Fibroblast of the aortic adventitia (primary cell): ENCODE measurements at places on chromosomes 2 and 18.

- DNase-seq, result no peak
Measured at GRCh38 chr2:74503506-74504475, 3.7 kb downstream of the PCGF1 start.

- peak; percentile 38 for DNase-seq
Measured at GRCh38 chr2:163662141-163662780, 73.5 kb downstream of the FIGN start.

DNA sequence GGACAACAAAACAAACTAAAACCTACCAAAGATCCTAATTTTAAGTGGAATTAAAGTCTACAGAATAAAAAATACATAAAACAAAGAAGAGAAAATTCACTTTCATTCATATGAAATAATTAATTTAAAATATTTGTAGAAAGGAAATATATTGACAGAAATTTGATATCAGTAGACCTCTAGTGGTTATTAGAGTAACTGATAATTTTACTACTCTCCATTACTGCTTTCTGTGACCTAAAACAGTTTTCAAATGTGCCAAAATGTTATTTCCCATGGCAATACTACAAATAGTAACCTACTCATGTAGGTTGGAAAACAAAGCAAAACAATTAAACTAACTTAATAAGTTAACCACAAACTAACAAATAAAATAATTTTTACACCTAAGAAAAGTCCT, 147.1 kb downstream of the NOL4 start:
- DNase-seq, result no peak

GRCh38 chr18:62812876-62813275, 97.5 kb downstream of the PHLPP1 start:
- no peak for DNase-seq

DNA sequence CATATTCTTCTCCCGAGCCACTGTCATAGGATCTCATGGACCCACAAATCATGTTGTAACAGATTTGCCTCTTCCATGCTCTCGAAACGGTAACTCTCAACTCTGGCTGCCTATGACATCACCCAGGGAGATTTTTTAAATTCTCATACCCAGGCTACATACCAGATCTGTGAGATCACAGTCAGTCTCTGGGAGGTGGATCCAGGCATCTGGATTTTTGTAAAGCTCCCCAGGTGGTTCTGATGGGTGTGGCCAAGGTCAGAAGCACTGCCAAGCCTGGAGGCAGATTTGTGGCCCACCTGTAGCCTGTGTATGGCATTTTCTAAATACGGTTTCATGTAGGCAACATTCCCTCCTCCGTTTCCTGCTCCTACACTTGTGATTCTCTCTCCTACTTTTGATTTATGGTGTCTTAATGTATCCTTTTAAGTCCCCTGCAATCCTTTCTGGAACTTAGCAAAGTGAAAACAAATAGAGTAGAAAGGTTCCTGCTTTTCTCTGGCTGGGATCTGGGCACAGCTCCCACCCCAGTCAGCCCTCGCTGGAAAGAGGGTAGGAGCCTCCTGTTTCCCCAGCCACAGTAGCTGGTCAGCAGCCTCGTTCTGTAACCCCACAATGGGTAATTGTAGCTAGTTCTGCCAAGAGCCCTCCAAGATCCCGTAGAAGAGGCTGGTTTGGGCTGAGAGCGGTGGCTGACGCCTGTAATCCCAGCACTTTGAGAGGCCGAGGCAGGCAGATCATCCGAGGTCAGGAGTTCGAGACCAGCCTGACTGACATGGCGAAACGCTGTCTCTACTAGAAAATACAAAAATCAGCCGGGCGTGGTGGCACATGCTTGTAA, 96.2 kb downstream of the KLHL29 start:
- peak; percentile 85 for DNase-seq

DNA sequence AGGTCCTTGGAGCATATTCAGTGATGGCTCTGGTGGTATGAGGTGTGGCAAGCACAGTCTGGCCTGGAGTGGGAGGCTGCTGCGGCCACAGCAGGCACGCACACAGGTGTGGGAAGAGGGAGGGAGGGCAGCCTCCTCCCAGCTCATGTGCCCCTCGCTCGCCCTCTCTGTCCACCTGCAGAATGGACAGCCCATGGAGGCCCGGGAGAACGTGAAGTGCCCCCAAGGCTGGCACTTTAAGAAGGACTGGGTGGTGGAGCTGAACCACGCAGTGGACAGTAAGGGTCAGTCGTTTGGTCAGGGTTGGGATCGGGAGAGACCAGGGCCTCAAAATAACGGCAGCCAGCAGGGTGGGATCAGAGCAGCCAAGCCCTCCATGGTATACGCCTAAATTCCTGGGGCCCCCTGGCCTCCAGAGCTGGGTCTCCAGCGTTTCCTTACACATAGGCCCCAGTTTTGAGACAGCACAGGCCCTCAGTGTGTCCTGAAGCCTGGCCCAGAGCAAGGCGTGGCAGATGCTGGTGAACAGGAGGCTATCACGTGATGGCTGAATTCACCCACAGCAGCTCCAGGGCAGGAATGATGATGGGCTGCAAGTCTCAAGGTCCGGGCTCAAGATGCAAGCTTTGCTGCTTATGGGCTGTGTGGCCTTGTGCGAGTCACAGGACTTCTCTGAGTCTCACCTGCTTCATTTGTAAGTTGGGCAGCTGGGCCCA, 47.9 kb downstream of the FER1L5 start:
- DNase-seq, result no peak

GRCh38 chr18:3935305-3935704, 485.3 kb downstream of the TGIF1 start:
- DNase-seq, result peak; percentile 34

GRCh38 chr2:144982481-144982880, 462.6 kb upstream of the ZEB2 start:
- DNase-seq, result no peak

DNA sequence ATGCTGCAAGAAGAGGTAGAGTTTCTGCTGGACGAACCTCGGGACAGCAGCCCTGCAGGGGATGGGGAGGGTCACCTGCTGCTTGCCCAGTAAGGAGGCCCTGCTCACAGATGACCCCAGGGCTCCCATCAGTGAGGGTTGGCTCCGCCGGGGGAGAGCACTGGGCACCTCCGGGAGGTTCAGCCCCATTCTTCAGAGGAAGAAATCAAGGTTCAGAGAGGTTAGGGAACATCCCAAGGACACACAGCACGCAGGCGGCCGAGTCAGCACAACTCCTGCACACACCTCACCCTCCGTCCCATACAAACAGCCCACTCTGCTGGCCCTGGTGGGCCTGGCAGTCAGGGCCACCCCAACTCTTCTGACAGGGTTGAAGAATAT, 11.7 kb upstream of the CCDC74B start:
- no peak for DNase-seq

GRCh38 chr2:128736689-128737545, 418.2 kb upstream of the HS6ST1 start:
- DNase-seq, result peak; percentile 45

GRCh38 chr2:77521931-77522470, at the start of gene LRRTM4:
Gene LRRTM4, minus strand, starts transcription at chr2:77522376.
- no peak for DNase-seq

- DNase-seq, result no peak
Measured at GRCh38 chr2:180675170-180675569, 305.2 kb upstream of the UBE2E3 start.

DNA sequence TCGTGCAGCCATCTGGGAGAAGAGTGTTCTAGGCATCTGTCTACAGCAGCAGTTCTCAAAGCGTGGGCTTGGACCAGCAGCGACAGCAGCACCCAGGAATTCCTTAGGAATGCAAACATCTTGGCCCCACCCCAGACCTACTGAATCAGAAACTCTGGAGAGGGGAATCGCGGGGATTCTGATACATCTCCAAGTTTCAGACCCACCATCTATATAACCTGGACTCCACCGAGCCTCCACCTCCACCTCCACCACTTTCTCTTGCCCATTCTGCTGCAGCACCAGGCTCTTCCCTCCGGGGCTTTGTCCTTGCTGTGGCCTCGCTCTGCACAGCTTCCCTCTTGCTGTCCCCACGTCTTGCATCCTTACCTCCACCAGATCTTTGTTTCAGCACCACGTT, 256.4 kb downstream of the BCL2 start:
- peak; percentile 20 for DNase-seq

DNA sequence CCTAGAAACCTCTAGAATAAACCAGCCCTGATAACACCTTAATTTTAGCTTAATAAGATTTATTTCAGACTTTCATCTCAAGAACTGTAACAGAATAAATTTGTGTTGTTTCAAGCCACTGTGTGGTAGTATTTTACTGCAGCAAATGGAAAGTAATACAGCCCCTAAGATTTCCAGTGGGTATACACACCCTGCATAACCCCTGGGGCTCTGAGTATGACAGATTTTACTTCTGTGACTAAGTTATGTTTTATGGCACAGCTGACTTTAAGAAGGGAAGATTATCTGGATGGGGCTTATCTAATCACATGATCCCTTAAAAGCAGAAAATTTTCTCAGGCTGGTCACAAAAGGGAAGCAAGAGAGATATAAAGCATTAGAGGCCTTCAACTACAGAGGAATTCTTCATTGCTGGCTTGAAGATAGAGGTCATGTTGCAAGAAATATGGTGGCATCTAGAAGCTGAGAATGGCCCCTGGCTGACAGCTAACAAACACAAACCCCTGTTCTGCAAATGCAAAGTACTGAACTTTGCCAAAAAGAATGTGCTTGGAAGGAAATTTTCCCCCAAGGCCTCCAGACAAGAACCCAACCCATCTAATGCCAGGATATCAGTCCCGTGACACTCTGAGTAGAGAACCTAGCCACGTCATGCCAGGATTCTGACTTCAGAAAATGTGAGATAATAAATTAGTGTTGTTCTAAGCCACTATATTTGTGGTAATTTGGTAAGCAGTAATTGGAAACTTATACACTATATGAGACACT, 67.8 kb upstream of the SLC9A2 start:
- no peak for DNase-seq

- no peak for DNase-seq
Measured at GRCh38 chr18:42338683-42339082, 383.6 kb downstream of the PIK3C3 start.

DNA sequence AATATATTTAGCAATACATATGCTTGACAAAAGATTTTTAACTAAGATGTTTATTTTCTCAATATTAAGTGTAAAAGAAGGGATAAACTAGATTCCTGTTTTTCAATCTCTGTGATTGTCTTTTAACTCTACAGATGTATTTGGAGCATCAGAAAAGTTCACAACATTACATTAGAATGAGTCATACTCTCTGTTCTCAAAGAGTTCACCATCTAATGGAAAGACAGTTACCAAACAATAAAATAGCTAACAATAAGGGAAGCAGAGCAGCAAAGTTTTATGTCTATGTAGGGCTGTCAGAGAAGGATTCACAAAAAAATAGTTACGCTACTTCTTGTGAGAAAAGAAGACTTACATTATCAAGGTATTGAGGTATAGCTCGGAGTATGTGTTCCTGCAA, 109.2 kb upstream of the MAP2 start:
- no peak for DNase-seq

DNA sequence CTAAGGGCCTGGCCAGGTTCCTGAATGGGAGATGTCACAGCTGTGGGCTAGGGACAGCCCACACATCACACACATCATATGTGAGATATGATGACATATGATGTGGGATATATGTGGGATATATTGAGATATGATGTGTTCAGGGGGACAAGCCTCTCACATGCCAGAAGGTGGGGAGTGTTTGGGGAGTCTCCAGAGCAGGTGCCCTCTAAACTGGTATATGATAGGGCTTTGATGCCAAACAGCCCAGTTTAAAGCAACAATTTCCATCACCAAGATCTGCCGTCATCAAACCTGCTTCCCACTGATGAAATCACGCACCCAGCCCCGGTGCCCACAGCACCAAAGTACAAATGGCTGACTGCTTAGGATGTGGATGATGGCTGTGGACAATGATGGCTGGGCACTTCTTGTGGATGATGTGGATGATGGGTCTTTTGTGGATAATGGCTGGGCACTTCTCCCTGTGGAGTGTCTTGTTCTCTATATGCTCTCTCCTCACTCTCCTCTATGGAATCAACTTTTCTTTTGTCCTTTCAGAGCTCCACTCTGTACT, 50.9 kb downstream of the FBLN7 start:
- no peak for DNase-seq
